Sciatic nerve (tissue), 2 donors: ENCODE measurements at places on chromosomes 5 and 9.
A peak's percentile ranks its signal among the peaks of the same experiment; 100 is the strongest.

DNA sequence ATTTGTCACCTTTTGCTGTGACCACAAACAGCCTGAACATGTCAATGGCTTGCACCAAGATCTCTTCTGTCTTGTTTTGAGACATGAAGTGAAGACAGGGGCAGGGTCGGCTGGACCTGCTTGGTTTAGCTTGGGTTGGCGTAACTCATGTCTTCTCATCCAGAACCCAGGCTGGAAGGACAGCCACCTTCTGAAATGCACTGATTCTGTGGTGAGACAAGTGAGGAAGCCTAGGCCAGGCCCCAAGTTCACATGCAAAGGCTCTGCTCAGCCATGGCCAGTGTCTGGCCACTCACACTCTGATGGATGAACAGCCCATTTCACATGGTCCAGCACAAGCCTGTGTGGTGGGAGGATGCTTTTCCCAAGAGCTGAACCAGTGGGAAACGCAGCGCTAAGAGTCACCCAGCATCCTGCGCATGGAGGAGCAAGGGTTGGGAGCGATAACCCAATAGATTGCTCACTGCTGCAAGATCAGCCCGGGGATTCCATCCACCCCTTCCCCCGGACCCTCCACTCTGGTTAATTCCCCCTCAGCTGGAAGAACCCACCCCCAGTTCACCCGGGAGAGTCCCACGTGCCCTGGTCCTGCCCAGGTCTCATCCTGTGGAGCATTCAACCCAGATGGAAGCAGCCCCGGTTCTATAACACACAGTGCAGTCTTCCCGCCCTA lies 16.2 kb upstream of the MED10 start:
- DNase-seq = no peak

GRCh38 chr5:148734518-148734917 lies 80.2 kb upstream of the HTR4 start:
- DNase-seq = no peak

GRCh38 chr9:108290839-108291585 lies 564.8 kb downstream of the ACTL7B start:
- DNase-seq = no peak

- no peak for DNase-seq
These were observed 232.3 kb upstream of the PTGER4 start for GRCh38 chr5:40447438-40447837.

DNA sequence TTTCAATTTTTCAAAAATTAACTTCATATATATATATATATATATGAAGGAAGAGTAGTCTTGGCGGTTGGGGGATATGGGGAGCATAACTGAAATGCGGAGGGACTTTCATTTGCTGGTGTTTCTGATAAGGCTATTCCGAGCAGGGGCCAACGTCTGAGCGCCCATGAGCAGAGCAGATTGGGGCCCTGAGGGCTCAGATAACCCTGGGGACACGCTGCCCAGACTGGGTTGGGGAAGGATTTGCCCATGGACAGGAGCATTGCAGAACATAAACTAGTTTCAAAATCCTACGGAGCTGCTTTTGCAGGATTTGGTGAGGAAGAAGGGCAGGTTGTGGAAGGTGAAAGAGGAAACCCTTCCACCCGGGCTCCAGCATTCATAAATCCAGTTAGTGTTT lies 240.2 kb downstream of the IRX1 start:
- DNase-seq = no peak

DNA sequence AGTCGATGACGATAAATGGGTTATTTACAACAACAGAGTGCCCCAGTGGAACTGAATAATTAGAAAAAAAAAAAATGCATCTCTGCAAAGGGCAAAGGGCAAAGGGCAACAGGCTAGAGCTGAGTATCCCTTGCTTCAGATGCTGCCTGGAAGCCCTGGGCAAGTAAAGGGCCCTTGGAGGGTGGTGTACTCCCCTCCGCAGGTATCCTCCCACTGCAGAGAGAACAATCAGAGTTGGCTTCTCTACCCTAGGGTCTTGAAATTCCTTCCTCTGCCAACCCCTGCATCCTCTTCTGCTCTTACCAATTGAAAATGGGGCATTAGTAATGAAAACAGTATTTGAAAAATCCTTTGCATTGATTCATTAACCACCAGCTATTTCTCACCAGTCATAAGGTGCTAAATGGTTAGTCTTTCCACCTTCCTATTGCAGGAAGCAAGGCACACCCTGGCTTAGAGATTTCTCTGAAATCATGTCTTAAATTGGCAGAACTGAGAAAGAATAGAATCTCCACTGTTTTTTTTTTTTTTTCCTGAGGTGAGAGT lies 122.6 kb downstream of the SEMA6A start:
- no peak for DNase-seq

- DNase-seq = peak; percentile 65
These were observed 232.6 kb downstream of the MAST4 start for GRCh38 chr5:66828548-66829357.
